ENCODE measurements at places on chromosomes 16 and 17.

DNA sequence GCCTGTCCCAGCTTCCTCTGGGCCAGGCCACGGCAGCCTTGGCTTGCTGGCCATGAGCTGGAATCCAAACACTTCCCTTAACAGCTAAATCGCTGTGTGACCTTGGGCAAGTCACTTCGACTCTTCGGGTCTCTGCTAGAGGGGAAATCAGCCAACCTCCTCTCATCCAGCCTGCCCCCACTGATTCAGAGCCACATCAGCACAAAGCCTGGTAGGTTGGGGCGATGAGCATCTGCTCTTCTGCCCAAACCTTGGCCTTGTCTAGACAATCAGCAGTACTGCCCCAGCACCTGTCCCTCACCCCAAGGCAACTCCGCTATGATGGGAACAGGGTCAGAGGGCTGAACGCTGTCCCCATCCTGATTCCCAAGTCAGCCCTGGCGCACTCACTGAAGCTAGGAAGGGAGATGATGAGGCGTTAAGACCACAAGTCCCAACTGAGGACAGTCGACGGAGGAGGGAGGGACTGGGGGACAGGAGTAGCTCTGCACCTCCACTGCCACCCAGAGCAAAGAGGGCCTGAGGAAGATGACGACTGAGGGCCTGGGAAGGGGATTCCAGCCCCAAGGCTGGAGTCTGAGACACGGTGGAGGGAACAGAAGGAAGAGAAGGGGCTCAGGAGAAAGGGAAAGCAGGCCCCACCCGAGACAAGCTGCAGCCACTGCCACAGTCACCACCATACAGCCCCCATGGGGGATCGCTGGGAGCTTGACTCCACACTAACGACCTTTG lies 1.3 kb downstream of the CLUH start:
- DNase-seq, result no peak

- DNase-seq, result no peak
Observed at GRCh38 chr17:47997586-47997985, 26.7 kb downstream of the CDK5RAP3 start.

GRCh38 chr16:27208081-27208680 lies 4.9 kb downstream of the KDM8 start:
- DNase-seq, result no peak

- DNase-seq, result no peak
Observed at GRCh38 chr17:34826332-34826731, 134.9 kb downstream of the CCT6B start.
